ENCODE measurements at places on chromosomes 3 and 15. TPM values are rescaled to one million over a fixed set of nuclear protein-coding genes. Genes with fewer than 3 reads are reported as not detected.

EPB42 gene
- not detected for total RNA-seq

ITGA11 gene
- 65.5 TPM for total RNA-seq

CCDC13 gene
- 0.23 TPM for total RNA-seq

CSPG4 gene
- 13.8 TPM for total RNA-seq

RFTN1 gene
- 39.8 TPM for total RNA-seq

COMMD4 gene
- total RNA-seq: 26.2 TPM

Measured in smooth muscle cell of the coronary artery (primary cell).